ENCODE measurements at places on chromosomes 7 and 10.

- DNase-seq, result no peak
Observed at GRCh38 chr10:58054881-58055280, 212.8 kb downstream of the IPMK start.

- DNase-seq, result no peak
Observed at GRCh38 chr10:71134732-71135211, 77.6 kb upstream of the UNC5B start.

DNA sequence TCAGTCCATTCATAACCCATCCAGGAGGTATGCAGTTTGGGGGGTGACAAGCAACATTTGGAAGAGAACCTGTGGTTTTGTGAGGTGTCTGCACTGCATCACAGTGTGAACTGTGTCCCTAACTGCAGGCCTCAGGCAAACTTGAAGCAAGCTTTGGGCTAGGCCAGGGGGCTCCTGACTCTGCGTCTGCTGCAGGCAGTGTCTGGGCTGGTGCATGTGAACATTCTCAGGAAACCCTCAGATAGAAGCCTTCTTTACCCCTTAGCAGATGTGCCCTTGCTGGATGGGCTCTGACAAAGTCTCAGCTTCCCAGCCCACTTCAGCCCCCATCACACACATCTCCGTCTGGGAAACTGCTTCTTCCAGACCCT lies 61.0 kb downstream of the VIPR2 start:
- DNase-seq, result peak; percentile 5

- no peak for DNase-seq
Observed at GRCh38 chr10:101482568-101482967, 105.5 kb downstream of the POLL start.

GRCh38 chr10:28781296-28781695 lies 104.0 kb downstream of the BAMBI start:
- no peak for DNase-seq

- DNase-seq, result no peak
Observed at GRCh38 chr7:71457021-71457420, 325.1 kb downstream of the GALNT17 start.

- no peak for DNase-seq
Observed at GRCh38 chr7:131080754-131081153, 246.9 kb upstream of the MKLN1 start.

DNA sequence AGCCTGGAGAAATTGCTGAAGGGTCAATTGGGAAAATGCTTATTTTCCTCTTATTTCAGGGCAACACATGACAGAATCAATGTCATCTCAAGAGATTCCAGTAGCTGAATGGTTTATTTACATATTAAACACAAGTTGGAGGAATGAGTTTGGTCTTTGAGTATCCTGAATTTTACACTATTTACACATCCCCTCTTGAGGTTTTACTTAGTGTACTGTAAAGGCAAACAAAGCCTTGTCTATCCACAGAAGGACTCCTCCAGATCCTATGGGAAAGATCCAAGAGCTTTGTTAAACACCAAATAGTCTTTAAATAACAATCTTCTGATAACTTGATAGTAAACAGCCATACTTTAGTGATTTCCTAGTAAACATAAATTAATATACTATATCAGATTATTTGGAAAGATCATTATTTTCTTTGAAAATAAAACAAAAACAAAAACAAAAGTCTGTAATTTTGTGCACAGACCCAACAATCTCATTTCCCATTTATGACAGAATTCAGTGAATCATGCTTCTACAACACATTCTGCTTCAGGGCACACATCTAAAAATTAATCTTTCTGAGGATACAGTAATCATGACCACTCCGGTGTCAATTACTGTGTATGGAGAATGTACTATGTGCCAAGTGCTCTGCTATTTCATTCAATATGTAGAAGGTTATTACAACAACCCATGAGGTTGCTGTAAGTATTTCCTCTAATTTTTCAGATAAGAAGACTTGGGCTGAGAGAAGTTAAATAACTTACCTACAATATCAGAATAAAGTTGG lies 575.0 kb upstream of the LRRTM3 start:
- no peak for DNase-seq

DNA sequence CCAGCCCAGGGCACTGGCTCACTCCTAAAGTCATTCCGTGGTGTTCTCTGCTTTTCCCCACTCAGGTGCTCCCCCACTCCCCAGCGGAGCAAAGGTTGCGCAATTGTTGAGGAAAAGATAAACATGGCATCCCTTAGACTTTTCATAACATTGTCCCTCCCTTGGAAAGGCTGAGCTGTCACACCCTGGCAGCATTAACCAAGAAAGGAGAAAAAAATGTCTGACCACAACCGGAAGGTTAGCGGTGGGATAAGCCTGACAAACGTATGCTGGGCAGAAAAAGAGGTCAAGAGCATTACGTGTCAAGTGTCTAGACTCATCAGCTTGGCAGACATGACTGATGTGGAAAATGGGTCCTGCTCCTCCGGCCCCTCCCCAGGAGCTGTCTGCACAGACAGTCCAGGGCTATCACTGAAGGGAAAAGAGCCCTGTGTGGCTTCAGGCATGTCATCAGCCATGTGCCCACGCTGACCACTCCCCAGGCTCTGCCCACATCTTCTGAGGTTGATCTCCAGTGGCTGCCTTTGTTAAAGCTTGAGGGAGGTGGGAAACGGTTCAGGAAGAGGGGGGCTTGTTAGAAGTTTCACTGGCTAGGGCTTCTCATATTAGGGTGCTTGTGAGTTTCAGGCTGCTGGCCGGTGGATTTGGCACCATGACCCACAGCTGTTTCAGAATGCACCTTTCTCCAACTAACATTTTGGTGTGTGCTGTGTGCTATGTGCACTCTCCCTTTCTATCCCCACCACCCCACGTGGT lies 30.1 kb downstream of the BTBD16 start:
- no peak for DNase-seq
